ENCODE measurements at places on chromosomes 3 and 15.

GRCh38 chr3:23566499-23566898 lies 239.3 kb upstream of the UBE2E1 start:
- no peak for DNase-seq

- DNase-seq = no peak
Measured at GRCh38 chr3:4695846-4696245, 202.7 kb downstream of the ITPR1 start.

DNA sequence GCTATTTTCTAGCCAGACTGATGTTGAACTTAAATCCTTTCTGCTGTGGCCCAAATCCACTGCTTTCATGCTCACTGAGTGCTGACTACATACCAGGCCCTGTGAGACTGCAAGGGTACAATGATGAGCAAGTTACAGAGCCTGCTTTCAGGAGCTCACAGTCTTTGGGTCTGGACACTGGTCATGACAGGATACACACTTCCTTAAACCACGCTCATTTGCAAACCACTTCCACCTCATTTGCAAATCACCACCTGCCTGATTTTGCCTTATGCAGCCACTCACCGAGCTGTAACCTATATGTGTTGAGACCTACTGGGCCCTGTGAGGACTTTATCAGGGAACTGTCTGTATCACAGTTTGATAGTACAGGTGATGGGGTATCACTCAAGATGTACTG lies 50.2 kb upstream of the LRRC58 start:
- DNase-seq = no peak

DNA sequence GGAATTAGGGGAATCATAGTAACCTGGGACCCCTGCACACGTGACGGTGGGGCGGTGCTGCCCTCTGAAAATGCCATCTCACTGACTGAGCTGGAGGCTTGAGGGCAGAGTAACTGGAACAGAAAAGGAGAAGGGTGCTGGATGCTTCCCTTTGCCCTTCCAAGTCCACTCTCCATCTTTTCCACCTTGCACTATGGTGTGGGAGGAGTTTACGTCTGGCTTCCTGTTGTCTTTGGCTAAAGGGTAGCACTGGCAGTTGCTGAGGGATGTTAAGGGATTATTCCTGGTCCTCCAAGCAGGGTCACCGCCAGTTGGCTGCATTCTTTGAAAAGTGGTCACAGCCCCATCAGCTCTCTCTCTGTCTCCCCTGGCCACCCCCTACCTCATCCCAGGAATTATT lies 129.4 kb upstream of the SNTN start:
- no peak for DNase-seq

DNA sequence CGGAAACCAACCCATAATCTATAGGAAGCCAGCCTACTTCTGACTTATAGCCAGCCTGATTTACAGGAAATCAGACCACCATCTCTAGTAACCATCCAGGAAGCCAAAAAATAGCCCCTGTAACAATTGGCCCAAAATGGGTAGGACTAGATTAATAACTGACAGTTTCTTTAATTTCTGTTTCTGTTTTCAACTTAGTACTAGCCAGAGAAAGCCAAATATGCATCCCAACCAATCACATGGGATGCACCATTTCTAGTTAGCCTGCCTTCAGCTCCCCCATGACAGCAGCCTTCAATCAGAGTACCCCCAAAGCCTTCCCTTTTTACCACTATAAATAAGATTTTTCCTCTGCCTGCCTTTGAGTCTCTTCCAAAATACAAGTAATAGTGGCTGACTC lies 239.1 kb upstream of the GADL1 start:
- DNase-seq = no peak

Measured in activated CD8-positive, alpha-beta memory T cell treated with anti-CD3 and anti-CD28 coated beads for 48 hours (primary cell).